Activated CD8-positive, alpha-beta T cell treated with anti-CD3 and anti-CD28 coated beads for 36 hours (primary cell): ENCODE measurements at places on chromosomes 5 and 9.

- DNase-seq = no peak
Observed at GRCh38 chr9:97786341-97786740, 66.7 kb upstream of the FOXE1 start.

DNA sequence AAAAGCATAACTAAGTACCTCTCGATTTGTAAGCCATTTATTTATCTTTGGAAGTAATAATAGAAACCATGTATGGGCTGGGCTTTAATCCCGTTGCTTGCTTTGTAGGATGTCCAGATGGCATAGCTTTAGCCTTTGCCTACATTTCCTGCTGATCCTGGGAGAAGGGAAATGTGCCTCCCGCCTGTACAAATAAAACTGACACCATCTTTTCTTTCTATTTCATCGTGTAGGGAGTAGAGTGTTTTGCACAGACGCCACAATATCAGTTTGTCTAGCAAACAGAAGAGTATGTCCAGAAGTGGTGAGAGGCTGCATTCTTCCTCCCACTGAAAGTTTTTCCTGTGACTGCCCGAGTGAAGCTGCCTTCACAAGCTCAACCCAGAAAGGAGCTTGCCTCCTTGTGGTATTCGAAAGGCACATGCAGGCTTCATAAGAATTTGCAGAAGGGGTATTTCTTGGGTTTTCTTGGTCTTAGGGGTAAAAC is 24.7 kb upstream of the TJP2 start:
- DNase-seq = no peak

- no peak for DNase-seq
Observed at GRCh38 chr5:39021413-39021812, 52.8 kb downstream of the RICTOR start.

DNA sequence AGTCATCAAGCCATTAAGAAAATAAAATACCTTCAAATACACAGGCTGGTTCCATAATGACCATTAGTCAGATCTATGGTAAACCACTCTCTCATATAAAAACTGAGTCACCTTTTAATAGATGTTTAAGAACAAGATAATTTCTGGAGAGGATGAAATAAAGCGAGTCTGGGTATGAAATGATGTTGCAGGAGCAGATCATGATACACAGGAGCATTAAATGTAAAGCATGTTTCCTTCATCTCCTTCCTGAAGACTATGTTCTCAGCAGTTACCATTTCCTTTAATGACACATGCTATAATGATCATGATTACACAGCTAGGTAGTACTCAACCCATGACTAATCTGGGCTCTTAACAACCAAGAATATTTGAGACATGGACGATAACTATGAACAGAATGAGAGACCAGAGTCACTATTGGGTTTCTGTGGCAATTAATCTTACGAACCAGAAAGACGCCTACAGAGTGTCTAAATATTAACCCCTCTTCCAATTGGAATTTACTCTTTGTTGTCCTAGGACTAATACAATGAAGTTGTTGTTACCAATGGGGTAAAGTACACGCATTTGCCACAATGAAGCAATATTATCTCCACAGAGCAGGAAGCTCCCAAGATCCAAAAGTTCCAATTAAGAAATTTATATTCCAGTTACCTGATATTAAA is 105.6 kb downstream of the NR6A1 start:
- DNase-seq = no peak
